ENCODE measurements at places on chromosomes 6 and 20. TPM values are rescaled to one million over a fixed set of nuclear protein-coding genes. Genes with fewer than 3 reads are reported as not detected.

The DEFB119 gene
- not detected for total RNA-seq

The FOXQ1 gene
- not detected for total RNA-seq

The SIGLEC1 gene
- not detected for total RNA-seq

The TRDN gene
- total RNA-seq, result 41.6 TPM

The GTSF1L gene
- not detected for total RNA-seq

The GSTA2 gene
- not detected for total RNA-seq

The KCNK15 gene
- total RNA-seq, result 0.33 TPM

DNA sequence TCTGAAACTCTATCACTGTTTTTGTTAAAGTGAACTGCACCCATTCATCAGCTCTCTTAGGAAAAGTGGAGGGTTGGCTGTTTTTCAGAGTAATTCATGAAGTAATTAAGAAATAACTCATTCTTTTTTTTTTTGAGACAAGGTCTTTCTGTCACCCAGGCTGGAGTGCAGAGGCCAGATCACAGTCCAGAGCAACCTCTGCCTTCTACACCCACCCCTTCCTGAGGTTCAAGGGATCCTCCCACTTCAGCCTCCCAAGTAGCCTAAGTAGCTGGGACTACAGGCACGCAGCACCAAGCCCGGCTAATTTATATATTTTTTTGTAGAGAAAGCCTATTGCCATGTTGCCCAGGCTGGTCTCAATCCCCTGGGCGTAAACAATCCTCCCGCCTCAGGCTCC lies 2.6 kb downstream of the ZNFX1 start:
- no peak for DNase-seq

- no peak for DNase-seq
Observed at GRCh38 chr6:20427856-20428255, 26.2 kb downstream of the E2F3 start.

GRCh38 chr20:43728686-43729255 lies 2.0 kb upstream of the GTSF1L start:
- no peak for DNase-seq

GRCh38 chr20:3996399-3996798 lies 19.0 kb downstream of the RNF24 start:
- no peak for DNase-seq

DNA sequence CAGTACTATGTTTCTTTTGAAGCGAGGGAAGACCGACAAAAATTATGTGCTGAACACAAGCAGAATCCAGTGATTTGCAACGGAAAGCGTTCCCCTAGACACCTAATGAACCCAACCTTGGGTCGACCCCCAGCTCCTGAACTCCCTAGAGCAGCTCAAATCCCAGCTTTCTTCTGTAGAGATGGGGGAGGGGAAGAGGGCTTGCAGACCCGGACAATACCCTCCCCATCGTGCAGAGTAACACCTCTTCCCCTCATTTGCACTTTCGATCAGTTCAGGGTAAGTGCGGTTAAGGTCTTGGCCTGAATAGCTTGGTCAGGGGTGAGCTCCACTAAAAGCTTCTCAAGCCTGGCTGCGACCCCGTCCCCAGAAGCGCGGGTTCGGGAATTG lies 404 bp downstream of the CEP162 start:
- no peak for DNase-seq

DNA sequence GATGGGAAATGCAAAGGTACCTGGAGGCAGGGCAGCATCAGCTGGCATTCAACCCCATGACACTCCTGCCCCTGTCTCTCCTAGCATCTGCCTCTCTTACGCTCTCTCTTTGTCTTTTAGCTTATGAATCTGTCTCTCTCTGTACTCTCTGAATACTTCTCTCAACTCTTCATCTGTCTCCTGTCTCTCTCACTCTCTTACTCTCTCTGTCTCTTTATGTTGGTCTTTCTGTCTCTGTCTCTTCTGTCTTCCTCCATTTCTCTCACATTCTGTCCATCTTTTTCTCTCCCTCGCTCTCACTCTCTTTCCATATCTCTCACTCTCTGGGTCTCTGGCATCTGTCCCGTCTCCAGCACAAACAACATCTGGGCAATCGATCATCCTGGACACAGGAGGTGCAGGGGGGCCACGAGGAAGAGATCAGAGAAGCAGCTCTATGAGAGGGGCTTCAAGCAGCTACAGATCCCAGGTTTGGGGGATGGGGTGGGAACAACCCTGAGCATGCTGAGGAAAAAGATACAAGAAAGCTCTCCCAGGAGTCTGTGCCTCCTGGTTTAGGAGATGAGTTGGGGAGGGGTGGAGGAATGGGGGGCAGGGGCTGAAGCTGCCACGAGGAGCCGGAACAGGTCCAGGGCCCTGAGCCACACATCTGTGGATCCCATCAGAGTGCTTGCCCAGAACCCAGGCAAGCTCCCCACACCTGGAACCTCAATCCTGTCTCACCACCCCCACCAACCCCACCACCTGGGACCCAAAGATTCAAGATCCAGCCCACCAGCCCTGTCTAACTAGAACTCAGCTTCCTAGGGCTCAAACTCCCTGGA lies 2.4 kb downstream of the COL11A2 start:
- DNase-seq, result no peak

DNA sequence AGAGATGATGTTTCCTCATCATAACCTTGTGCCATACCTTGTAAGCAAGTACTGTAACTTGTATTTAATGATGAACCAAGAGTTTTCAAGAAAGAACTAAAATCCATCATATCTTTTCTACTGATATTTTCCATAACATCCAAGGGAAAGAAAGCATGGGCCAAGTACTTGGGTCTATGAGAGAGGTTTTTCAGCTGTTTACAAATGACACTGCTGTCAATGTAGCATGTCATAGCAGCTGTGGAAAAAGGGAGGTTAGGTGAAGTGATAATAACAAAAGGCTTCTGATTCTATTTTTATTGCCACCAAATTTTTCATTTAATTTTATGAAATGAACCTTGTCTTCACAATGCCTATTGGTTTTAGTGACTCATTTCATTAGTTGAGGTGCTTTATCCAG lies 482.3 kb downstream of the LMBRD1 start:
- no peak for DNase-seq

DNA sequence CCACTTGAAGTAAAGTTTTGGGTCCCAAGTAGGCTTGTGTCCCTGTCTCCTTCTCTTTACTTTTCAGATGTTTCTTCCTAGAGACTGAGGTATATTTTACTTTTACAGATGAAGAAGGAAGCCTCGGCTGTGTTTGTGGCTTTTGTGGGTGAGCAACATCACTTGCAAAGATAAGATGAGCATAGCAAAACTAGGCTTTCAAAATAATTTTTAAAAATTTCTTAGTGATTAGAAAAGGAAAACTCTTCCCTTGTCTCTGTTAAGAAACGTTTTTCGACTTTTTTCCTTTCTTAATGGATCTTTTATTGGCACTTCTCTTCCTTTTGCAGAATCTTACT lies 7.6 kb downstream of the PTPN1 start:
- no peak for DNase-seq
